Stimulated activated CD4-positive, alpha-beta T cell treated with anti-CD3 and anti-CD28 coated beads, Interleukin-2, amount 100 ng/mL, for 24 hours (primary cell): ENCODE measurements at places on chromosomes 4 and X.
A peak's percentile ranks its signal among the peaks of the same experiment; 100 is the strongest.

- peak; percentile 54 for DNase-seq
Observed at GRCh38 chr4:147799986-147800555, 68.2 kb downstream of the ARHGAP10 start.

DNA sequence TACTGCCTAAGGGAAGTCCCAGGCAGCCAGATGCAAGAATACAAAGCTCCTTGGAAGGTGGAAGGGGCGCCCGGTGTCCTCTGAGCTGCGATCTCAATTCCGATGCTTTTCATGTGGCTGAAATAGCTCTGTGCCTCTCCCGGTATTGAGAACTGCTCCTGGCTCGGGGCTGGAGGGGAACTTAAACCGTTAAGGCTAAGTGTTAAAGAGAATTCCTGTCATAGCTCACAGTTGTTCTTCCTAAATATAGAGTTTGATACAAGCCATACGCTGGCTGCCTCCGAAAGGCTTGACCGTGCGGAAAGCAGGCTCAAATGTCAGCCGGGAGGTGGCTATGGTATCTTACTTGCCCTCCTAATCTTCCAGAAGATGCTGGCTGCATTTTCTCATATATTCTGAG lies at the start of gene SMPX:
SMPX (minus strand) TSS at position 157 of the 400 bp plus-strand sequence. CDS start 3,826 bp downstream, outside the sequence.
- no peak for DNase-seq

DNA sequence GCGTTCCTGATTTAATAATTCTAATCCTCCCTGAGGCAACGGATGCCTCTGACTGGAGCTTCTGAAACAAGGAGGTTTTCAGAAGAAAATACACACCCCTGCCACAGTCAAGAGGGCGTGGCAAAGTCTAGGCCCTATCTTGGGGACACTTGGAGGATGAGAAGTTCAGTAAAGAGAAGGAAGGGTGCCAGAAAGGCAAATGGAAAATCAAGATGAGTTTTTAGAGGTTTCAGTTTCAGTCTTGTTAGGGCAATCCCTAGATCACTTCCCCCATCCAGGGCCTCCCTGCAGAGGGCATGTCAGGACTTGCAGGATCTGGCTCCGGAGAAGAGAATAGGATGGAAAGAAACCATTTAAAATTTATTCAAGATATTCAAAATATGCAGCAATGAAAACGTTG lies 28.5 kb upstream of the FGF2 start:
- no peak for DNase-seq

- no peak for DNase-seq
Observed at GRCh38 chr4:148376151-148376550, 66.1 kb downstream of the NR3C2 start.

GRCh38 chr4:140427106-140427918 lies at the start of gene CLGN:
Gene CLGN, minus strand, starts transcription at chr4:140427648. Its CDS starts 14,570 bp downstream, at chr4:140413078.
- DNase-seq: peak; percentile 43

DNA sequence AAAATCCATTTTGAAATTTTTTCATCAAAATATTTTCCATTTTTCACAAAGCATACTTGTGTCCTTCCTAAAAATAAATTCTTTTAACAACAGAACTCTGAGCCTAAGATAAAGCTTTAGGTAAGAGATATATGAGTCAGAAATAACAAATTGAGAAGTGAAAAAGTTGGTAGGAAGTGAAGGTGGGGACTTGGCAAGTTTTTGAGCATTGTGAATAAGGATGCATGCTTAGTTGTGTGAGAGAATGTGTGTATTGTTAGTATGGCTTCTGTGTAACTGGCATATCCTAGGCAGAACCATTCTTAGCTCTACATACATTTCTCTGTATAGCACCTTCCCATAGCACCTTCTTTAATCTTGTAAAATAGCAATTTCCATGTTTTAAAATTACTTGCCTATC lies 6.8 kb downstream of the ASB5 start:
- no peak for DNase-seq

GRCh38 chrX:30674799-30675198 lies 21.6 kb downstream of the GK start:
- DNase-seq: no peak

DNA sequence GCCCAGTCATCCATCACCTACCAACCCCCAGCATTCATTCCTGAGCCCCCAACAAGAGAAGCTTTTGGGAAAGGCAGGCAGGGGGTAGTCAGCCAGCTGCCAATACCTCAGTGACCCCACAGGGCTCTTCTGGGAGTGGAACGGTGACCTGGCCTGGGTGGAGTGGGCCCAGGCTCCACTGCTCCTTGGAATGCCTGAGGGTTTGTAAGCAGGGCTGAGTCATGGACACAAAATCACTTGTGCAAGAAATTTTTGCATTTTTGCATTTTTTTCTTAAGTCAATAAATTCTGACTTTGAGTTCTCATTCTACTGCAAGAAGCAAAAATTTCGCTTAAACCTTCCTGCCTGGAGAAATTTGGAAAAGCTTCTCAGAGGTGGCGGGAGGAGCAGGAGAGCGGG lies 18.5 kb downstream of the SORCS2 start:
- DNase-seq: no peak

DNA sequence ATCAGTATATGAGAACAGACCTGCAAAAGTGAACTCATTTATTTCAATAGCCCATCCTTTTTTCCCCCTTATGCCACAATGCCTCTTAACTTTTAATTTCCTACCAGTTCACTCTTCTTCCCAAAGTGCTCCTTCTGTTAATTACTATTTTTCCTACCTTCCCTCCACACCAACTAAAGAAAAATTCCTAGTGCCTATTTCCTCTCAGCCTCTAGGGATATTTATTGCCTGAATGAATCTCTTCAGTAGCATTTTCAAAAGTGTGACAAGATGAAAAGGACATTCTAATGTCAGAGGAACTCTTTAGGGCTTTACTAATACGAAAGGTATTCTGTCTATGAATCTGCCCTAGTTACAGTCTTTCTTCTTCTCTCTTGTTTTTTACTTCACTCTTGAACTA lies 181.1 kb upstream of the SPRY1 start:
- no peak for DNase-seq

DNA sequence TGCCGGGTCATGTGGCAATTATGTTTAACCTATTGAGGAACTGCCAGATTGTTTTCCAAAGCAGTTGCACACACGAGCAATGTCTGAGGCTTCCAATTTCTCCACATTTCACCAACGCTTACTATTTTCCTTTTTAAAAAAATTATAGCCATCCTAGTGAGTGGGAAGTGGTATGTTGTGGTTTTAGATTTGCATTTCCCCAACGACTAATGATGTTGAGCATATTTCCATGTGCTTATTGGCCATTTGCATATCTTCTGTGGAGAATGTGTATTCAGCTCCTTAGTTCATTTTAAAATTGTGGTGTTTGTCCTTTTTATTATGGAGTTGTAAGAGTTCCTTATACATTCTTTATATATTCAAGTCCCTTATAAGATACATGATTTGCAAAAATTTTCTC lies 60.2 kb downstream of the MTMR1 start:
- no peak for DNase-seq

DNA sequence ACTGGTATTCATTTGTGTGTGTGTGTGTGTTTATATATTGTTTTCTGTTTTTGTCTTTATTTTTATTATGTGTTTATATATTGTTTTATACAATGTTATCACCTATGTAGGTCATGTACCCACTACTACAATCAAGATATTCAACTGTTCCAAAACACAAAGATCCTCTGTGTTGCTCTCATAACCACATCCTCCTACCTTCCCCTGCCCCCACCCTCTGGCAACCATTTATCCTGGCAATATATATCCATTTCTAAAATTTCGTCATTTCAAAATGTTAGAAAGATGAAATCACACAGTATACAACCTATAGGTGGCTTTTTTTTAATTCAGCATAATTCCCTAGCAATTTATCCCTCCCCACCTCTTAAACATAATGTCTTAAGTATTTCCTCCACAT lies 18.8 kb upstream of the RPL34 start:
- DNase-seq: no peak

GRCh38 chrX:110204986-110205385 lies 112.9 kb downstream of the AMMECR1 start:
- DNase-seq: no peak

DNA sequence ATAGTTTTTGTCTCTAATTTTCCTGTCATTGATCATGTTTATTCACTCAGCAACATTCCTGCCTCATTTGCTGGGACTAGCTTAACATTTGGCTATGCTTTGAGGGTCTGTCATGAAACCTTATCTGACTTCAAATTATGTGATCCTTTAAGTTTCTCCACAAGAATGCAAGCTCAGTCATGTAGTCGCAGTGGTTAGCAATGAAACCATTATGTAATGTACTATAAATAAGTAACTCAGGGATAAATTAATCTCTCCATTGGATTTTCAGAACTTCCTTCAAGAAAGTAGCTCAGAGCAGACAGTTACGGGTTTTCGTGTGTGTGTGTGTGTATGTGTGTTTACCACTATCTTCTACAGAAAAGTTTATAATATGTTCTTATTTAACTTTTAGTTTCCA lies 993.6 kb downstream of the ADGRL3 start:
- no peak for DNase-seq

DNA sequence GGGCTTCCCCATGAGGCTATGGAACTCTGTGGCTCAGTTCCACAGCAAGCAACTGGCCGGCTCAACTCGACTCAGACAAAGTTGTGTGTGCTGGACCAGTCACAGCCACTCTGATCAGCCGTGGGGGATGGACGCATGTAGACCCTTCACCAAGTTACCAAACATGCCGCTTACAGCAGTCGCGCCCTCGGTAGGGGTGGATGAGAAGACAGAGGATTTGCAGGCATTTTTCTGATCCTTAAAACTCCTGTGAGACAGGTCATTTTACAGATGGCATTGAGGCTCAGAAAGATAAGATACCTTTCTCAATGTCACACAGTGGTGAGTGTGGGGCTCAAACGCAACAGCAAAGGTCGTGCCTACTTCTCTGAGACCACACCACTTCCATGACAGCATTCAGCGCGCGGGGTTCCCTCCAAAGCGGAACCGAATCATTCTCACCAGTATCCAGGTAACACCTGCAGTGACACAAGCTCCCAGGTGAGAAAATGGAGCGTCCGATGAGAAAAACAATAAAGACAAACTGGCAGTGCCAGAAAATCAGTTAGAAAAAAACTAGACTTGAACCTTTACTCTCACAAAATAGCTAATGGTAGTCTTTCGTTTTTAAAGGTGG lies 83.6 kb downstream of the RELL1 start:
- DNase-seq: no peak

GRCh38 chr4:75566911-75567310 lies 11.0 kb downstream of the ODAPH start:
- no peak for DNase-seq

GRCh38 chr4:1927675-1928074 lies 56.5 kb downstream of the NSD2 start:
- no peak for DNase-seq

DNA sequence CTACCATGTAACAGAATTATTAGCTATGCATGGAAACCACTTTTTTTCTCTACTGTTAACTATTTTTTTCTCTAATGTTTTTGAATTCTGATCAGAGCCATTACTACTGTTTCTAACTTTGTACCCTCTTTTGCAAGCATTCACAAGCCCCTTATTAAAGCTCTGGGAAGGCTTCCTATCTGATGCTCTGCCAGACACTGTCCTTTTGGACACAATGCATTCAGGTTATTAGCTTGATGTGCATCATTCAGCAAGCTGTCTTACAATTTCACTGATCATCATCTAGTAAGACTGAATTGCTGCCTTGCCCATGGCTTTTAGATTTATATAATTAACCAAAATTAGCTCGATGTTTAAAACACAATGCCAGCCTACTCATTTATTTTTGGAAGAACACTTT lies 155.1 kb downstream of the NR3C2 start:
- no peak for DNase-seq

GRCh38 chr4:87734936-87735335 lies 64.4 kb upstream of the IBSP start:
- no peak for DNase-seq

DNA sequence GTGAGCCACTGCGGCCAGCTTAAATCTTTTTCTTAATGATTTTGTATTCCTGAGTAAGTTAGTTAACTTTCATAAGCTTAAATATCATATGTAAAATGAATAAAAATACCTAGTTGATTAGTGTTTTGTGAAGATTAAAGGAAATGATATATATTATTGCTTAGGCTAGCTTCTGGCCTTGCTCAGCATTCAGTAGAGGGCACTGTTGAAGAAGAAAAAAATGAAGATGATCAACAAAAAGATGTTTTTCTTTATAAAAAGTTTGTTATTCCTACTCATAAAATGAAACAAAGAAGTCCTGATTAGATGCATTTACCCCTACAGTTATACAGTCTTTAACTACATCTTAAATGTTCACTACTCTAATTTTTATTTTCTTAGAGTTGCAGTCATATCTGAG lies 797.7 kb downstream of the RAPGEF2 start:
- no peak for DNase-seq

- DNase-seq: no peak
Observed at GRCh38 chr4:20506827-20507226, 193.4 kb upstream of the PACRGL start.

- no peak for DNase-seq
Observed at GRCh38 chrX:129641469-129641868, 13.3 kb downstream of the APLN start.

- DNase-seq: no peak
Observed at GRCh38 chr4:2457481-2458295, 11.2 kb upstream of the RNF4 start.

DNA sequence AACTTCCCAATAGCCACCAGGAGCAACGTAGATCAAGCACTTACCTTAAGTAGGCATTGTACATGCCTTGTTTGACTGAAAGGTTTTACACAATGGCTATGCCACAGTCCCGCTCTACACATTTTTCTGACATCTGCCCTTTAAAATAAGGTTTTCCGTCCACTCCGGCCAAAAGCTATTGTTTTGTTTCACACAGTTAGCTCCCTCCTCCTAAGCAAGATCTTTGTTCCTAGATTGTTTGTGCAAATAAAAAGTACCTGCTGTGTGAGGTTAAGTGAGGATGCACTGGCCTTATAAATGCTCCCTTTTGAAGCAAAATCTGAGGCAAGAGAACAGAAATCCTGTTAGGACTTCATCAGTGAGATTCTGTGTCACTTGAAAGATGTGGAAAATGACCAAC lies 11.8 kb downstream of the SCD5 start:
- no peak for DNase-seq

DNA sequence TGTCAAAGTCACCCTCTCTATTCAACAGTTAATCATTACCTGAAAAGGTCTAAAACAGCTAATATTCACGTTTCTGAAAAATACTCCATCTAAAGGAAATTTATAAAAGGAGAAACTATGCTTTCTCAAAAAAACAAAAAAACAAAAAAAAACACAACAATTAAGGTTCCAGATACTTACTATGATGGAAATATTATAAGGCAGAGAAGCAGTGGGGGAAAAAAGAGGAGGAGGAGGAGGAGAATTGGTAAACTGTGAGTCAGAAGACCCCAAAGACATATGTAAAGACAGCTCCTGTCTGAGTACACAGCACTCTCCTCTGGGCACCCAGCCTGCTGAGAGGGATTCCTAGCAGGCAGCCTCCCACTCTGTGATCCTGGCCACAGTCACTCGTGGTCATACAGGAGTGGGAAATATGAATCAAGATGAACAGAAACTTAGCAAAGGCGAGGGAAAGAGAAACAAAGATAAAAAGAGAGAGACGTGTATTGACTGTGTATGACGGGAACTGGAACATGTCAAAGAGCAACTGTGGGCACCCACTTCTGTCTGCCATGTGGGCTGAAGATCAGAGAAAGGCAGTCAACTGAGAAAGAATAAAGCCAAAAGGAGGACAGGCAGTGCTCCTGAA lies 12.5 kb downstream of the KLHL15 start:
- DNase-seq: peak; percentile 49
